GM10248 (cell line): ENCODE measurements at places on chromosomes 16 and 17.

DNA sequence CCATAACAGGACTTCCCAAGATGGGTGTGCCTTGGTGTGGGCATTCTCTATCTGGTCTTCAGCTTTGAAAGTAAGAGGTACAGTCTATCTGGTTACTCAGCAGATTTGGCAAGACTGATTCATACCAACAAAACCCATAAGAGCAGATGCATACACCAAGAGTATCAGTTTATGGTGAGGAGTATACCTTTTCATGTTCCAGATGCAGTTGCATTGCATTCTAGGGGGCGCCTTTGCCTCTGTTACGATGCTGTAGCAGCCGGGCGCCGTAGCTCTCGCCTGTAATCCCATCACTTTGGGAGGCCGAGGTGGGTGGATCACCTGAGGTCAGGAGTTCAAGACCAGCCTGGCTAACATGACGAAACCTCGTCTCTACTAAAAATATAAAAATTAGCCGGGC is 31.1 kb upstream of the CARMIL2 start:
- no peak for DNase-seq

GRCh38 chr17:72614476-72614870 is 478.0 kb downstream of the SLC39A11 start:
- no peak for DNase-seq

GRCh38 chr17:61379457-61380216 is 20.0 kb upstream of the TBX2 start:
- no peak for DNase-seq

DNA sequence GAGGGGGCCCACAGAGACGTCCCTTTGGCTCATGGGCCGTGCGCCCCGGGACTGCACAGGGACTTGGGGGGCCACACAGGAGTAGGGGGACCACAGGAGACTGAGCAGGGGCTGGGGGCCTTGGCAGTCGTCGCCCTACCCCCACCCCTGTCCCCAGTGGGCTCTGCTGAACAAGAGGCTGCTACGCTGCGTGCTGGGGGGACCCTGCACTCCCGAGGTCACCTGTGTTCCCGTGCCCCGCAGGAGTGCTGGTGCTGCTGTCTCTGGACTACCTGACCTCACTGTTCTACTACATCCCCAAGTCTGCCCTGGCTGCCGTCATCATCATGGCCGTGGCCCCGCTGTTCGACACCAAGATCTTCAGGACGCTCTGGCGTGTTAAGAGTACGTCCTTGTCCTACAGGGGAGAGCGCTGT is 14.4 kb upstream of the RNF213 start:
- no peak for DNase-seq
